ENCODE measurements at places on chromosomes 12 and 14.
A peak's percentile ranks its signal among the peaks of the same experiment; 100 is the strongest.

DNA sequence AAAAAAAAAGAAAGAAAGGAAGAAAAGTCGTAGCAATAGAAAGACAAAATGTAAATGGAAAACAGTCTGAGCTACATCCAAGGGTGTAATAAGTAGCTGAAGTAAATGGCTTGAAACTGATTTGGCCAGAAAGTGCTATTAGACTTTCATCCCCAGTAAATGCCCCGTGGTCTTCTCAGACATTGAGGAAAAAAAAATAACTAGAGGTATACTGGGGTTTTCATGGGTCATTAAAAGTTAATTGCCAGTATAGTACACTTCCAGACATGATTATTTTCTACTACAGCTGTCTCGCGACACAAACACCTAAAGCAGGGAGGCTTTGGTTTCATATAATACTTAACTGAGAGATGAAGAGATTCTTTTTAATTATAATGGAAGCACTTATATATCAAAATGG is 271.9 kb downstream of the CPNE8 start:
- DNase-seq, result no peak

- no peak for DNase-seq
Measured at GRCh38 chr12:53414756-53415417, 8.8 kb upstream of the AMHR2 start.

DNA sequence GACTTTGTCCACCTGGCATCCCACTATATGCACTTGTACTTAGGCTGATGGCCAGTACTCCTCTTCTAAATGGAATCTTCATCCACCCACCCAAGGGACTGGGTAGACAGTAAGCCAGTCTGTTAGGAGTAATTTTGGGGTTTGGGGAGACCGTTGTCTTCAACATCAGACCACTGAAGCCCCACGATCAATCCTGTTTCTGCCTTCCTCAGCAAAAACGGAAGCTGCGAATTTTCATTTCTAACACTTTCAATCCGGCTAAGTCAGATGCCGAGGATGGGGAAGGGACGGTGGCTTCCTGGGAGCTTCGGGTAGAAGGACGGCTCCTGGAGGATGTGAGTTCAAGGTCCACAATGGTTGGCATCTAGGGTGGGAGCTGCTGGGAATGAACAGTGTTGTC is 2.0 kb downstream of the SMARCD1 start:
- DNase-seq, result no peak

DNA sequence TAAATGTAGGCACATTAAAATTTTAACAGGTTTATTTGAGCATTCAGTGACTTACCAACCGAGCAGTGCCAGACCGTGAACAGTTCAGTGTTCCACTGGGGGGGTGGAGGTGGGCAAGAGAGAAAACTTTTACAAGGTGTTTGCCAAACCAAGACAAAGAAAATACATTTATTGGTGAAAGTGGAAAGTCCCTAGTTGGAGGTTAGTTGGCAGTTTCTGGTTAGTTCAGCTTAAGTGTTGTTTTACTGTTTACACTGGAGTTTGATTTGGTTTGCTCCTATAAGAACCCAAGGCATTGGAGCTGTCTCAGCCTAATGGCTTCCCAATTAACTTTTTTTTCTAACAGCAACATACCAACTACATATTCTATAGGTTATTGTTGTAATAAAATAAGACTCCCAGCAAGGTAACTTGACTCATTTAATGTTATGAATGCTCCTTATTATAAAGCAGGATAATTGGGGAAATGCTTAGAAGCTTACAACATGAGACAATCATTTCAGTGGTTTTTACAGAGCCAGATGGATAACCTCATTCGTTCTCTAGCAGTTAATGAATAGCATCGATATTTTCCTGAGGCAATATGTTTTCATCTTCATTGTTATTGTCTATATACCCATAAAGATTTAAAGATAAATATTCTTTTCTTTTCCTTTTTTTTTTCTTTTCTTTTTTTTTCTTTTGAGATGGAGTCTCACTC is 115.8 kb downstream of the ETNK1 start:
- DNase-seq, result no peak

DNA sequence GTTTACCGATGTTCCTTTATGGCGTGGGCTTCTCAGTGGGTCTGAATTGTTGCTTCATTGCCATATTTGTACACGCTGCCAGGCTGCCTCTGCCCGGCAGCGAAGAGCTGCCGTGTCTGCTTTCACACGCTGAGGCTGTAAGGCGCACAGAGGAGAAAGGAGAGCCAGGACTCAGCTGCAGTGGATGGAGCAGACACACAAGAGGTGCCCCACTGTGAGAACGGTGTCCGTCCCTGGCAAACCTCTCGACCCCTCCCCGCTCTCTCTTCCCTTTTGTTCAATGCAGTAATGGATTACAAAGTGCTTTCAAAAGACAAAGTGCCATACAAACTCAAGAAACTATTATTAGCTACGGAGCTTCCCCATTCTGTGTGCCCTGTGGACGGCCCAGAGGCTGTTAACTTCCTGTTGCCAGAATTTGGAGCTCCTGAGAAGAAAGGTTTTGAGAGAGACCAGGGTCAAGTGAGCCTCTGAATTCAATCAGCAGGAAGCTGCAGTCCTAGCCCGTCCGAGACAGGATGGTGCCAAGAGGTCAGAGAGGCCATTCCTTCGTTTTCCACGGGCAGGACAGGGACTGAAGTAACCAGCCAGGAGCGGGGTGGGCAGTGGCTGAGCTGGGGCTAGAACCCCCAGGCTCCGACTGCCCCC is 15.8 kb downstream of the CCND2 start:
- no peak for DNase-seq

DNA sequence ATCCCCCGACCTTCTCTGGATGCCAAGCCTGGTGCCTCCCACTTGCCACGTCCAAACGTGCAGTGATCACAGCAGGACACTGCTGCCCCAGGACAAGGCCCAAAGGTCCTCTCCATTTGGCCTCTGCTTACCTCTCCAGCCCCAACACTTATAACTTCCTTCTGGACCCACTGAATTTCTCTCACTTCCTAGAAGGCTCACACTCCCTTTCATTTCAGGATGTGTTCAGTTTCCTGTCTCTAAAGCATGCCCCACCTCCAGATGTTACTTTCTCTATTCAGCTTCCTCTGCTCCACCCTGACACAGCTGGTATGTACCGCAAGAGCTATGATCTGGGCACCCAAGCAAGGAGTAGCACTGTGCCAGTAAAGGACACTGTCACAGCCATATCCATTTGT is 33.0 kb downstream of the CDKL1 start:
- DNase-seq, result peak; percentile 92

- DNase-seq, result no peak
Measured at GRCh38 chr14:105466531-105467248, 7.9 kb upstream of the CRIP2 start.

All from CD4-positive, CD25-positive, alpha-beta regulatory T cell (primary cell).